Adipocyte (in vitro differentiated cells): ENCODE measurements at places on chromosomes 6 and 20.

- no peak for DNase-seq
Measured at GRCh38 chr6:43901733-43902230, 131.8 kb downstream of the VEGFA start.

DNA sequence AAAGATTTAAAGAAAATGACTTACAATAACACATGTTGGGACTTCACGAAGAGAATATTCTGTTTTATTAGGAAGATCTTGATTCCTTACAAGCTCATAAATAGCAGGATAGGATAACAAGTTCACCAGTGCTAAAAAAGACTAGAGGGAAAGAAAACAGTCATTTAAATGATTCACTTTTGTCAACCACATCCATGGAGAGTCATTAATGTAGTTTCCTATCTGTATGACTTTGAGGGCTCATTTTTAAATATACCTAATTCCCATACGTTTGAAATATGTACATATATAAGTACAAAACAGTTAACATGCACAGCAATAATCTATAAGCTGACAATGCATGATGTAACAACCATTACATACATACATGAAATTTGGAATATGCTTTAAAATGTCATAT is 111.1 kb downstream of the TBC1D32 start:
- no peak for DNase-seq

GRCh38 chr20:54350415-54350814 is 125.0 kb upstream of the DOK5 start:
- DNase-seq, result peak; percentile 30

- no peak for DNase-seq
Measured at GRCh38 chr6:53614676-53615075, 50.9 kb downstream of the KLHL31 start.

- DNase-seq, result no peak
Measured at GRCh38 chr6:56345376-56345995, 98.1 kb upstream of the COL21A1 start.

GRCh38 chr20:54474046-54474445 is 1.3 kb upstream of the DOK5 start:
- DNase-seq, result no peak

GRCh38 chr6:138655828-138656227 is 117.7 kb upstream of the CCDC28A start:
- DNase-seq, result no peak

DNA sequence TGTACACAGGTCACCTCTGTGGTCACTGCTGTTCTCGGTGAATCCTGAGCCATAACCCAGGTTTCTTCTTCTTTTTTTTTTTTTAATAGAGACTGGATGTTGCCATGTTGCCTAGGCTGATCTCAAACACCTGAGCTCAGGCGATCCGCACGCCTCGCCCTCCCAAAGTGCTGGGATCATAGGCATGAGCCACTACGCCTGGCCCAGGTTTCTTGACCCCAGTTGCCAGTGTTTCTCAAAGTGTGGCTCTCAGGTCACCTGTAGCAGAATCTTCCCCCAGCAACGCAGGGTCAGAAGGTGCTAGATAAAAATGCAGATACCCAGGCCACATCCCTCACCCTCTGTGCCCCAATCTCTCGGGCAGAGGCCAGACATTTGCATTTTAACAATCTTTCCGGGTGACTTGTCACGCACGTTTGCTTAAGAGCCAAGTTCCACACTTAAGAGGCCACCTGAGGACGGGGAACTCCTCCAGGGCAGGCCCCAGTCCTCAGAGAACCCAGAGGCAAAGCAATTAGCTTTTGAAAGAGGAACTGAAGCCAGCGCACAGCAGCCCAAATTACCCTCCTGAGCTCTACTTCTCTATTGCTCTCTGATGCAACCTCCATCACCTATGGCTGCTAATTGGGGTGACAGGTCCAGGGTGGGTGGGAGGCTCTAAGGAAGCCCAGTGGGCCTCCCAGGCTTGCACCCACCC is 81.8 kb downstream of the NFATC2 start:
- no peak for DNase-seq

- peak; percentile 87 for DNase-seq
Measured at GRCh38 chr6:14703586-14703985, 542.3 kb upstream of the JARID2 start.

DNA sequence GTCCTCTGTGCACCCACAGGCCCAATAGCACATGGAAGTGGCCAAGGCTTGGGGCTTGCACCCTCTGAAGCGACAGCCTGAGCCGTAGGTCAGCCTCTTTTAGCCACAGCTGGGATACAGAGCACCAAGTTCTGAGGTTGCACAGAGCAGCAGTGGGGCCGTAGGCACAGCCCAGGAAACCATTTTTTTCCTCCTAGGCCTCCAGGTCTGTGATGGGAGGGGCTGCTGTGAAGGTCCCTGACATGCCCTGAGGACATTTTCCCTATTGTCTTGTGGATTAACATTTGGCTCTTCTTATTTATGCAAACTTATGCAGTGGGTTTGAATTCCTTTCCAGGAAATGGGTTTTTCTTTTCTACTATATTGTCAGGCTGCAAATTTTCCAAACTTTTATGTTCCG is 878.7 kb upstream of the MAN1A1 start:
- no peak for DNase-seq

DNA sequence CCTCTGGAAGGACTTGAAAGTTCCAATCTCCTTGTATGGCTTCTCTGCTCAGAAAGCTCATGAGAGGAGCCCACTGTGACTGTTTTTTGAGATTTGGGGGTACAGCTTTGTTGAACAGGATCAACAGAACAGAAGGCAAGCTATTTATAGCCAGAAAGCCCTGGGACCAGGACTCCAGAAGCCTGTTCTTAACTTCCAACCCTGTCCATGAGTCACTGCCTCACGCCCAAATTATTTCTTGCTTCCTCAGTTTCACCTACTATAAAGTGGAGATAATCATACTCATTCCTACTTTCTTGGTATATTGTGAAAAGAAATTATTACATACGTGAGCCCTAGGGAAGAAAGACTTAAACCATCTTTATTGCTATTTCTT is 100.9 kb upstream of the MARCKS start:
- no peak for DNase-seq

DNA sequence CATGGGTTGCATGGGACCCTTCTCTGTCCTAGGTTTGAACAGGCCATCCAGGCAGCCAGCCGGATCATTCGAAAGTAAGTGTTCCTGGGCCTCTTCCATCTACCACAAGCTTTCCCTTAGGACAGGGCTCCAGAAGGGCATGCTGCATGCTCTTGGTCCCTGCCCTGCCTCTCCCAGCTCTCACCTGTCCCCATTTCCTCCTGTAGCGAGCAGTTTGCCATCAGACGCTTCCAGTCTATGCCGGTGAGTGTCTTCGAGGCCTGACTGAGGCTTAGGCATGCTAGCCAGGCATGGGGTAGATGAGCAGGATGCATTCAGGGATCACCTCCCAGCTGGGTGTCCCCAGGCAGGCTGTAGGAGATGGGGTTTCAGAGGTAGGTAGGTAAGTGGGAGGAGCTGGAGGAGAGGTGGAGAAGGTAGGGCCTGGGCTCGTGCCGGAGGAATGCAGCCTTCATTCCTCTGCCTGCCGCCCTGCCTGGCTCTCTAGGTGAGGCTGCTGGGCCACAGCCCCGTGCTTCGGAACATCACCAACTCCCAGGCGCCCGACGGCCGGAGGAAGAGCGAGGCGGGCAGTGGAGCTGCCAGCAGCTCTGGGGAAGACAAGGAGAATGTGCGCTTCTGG is 4.3 kb downstream of the CDC25B start:
- DNase-seq, result no peak

DNA sequence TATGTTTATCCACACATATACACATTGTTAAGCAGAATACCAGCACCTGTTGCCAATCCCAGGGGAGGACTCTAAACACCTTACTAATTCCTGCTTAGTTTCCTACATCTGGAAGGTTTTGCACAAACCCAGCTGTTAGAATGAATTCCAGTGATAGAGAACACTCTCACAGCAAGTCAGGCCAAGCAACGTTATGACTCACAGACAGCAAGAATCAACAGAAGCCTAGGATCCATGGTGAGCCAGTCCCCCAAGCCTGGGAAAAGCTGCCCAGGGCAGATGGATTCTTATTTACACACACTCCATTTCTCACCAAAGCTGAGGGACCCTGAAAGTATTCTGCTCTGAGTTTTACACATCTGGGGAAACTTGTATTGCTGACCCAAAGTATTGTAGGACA is 291.7 kb downstream of the SLC35F1 start:
- no peak for DNase-seq

DNA sequence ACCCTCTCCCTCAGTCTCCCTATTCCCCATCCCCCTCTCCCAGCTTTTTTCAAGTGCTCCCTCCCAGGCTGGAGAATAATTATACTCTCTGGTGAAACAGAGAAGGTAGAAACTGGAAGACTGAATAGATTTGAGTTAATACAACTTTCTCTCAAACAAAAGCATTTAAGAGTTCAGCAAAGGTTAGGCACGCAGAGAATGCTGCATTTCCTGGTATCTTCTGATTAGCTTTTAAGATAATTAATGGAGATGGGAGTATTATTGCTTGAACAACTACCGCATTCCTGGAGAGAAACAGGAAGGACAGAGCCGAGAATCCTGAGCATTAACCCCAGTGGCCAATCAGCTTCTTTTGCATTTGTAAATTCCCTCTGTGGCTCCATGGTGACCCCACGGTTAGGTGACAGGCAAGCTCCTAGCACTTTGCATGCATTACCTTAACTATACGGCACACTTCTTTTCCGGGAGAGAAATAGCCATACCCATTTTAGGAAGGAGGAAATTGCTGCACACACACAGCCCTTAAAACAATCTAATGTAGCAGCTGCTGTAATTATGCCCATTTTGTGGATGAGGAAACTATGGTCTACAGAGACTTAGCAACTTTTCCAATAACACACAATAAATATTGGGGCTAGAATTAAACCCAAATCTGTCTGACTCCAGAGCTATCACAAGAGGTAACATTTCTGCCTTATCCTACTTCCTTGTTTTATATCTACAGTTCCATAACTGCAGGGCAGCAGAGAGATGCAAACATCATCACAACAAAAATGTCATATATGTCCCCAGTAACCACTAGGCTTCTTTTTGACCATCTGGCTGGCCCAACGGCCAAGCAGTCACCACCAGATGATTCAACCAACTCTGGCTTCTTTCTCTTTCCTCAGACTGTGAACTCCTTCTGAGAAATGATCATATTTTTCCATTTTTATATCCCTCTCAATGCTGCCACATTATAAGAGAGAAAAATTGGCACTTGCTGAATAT is 169.9 kb downstream of the CD24 start:
- no peak for DNase-seq
